ENCODE measurements at places on chromosomes 11 and 22.

DNA sequence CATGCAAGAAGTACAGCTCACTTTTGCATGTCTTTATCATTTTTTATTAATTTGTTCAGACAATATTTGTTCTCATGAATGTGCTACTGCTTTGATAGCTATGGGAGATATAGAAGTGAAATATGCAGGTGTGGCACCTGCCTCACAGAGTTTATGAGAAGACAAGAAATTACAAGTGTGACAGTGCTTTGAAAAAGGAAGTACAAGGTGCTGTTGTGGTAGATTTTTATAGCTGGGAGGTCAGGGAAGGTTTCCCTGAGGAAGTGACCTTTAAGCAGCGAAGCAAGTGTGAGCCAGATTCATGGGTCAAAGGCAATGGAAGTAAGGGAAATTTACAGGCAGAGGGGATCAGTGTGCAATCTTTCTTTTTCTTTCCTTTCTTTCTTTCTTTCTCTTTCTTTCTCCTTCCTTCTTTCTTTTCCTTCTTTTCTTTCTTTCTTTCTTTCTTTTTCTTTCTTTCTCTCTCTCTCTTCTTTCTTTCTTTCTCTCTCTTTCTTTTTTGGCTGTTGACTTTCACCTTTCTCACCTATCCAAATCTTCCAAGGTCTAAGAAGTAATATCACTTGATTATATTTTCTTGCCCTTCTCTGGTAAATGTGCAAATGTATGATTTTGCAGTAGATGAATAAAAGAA, 6.4 kb upstream of the BMAL1 start:
- DNase-seq = no peak

DNA sequence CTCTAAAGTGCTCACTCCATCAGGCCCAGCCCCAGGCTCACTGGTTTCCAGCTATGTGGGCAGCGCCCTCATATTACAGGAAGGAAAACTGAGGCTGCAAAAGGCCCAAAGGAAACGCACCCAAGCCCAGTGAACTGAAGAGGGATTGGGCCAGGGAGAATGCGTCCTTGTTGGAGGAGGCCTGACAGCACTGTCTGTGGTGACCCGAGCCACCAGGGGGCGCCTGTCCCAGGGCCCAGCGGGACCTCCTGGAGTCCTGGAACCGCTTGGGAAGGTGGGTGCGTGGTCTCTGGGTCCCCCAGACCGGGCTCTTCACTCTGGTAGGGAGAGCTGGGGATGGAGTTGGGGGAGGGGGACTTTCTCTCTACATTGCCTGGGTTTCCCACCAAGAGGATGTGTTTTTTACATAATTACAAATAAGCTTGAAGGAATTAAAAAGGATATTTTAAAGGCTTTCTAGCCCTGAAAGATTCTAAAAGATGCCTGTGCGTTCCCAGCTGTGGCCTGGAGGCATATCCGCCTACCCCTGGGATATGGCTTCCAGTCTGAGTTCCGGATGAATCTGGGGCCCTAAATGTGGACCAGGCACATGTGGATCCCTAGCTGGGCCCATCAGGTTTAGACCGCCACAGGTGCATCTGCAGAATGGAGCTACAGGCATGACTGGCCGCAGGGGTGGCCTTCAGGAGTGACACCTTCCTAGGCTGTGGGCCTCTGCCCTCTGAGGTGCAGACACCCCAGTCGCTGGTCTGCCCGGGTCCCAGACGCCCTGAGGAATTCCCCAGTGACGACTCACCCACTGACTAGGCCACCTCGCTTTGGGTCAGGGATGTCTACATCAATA, 4.2 kb downstream of the SPI1 start:
- peak; percentile 93 for DNase-seq

DNA sequence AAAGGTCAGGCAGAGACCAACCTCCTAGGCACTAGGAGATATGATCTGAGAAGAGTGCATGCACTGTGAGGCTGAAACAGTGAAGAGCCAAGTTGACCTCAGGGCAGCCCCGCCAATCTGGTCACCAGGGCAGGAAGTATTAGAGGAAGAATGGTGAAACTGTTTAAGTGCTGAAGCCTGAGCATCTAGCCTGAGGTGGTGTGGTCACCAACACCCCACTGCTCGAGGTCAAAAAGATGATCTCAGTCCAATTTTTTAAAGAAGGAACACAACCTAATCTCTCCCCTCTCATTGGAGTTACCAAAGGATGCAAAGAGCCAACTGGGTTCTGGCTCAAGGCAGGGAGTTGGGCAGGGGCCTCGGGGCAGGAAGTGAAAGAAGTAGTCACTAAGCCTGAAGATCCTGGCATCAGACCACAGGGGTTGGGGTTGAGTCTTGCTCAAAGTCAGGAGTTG, 4.0 kb downstream of the APBB1 start:
- DNase-seq = no peak

GRCh38 chr11:2826679-2827056, 58.9 kb downstream of the CDKN1C start:
- DNase-seq = no peak

DNA sequence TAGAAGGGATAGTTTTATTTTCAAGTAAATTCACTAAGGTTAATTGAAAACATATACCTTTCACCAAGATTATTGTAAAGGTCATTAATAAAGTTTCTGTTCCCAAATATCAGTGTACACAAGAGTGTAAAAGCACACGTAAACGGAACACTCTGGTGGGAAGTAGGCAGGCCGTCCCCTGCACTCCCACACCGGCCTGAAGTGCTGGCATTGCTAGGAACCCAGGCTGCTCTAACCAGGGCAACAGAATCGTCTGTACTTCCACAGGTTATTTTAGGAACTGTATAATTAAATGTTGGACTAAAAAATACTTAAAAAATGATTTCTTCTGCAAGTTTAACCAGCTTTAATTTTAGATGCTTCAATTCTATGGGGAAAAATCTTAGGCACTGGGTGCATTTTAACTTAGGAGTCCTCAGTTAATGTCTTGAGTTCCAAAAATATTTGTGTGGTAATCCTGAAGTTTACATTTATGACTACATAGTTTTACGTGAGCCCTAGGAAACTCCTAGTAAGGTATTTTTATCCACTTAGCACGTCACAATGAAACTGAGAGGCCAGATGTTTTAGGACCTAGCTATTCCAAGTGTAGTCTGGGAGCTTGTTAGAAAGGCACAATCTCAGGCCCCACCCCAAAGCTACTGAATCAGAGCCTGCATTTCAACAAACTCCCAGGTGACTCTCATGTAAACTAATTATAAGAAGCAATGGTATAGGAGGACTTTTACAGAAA, 31.2 kb downstream of the KMT5B start:
- no peak for DNase-seq

DNA sequence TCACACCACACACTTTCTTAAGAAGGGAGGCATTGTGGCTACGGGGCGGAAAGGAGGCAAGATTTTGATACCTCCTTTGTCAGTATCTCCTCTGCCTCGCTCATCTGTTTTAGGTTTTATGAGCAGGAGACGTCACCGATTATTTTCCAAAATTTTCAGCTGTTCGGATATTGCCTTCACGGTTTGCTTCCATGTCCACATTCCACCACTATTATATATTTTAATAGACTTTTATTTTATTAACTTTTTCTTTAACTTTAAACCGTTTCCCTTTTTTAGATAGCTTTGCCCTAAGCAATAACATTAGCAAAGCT, 33.7 kb upstream of the CREB3L1 start:
- DNase-seq = no peak

DNA sequence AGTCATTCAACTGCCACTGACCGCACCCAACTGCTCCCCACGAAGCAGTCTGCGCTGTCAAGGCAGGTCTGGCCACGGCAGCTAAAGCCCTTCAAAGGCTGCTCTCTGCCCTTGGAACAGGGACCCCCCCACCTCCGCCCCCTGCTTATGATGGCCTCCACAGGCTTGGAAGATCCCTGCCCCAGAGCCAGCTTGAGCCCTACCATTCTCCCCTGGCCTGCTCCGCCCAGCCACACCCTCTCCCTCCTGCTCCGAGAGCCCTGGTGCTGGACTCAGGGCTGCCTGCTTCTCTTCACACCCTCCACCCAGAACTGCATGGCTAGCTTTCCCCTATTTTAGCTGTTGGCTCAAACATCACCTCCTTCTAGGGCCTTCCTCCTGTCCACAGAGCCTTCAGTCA, 19.0 kb downstream of the ZMAT5 start:
- no peak for DNase-seq

Data from NCI-H526 (cell line).